ENCODE measurements at places on chromosomes 1 and 21. TPM values are rescaled to one million over a fixed set of nuclear protein-coding genes. Genes with fewer than 3 reads are reported as not detected.

TTC24 gene
- not detected for polyA plus RNA-seq

S100A4 gene
- polyA plus RNA-seq: 204 TPM

SRP9 gene
- polyA plus RNA-seq: 307 TPM

BGLAP gene
- 1.7 TPM for polyA plus RNA-seq

DEGS1 gene
- 32.5 TPM for polyA plus RNA-seq

CENPF gene
- polyA plus RNA-seq: 0.39 TPM

TMEM50B gene
- polyA plus RNA-seq: 63.7 TPM

PPIAL4G gene
- not detected for polyA plus RNA-seq

NIBAN1 gene
- 2.6 TPM for polyA plus RNA-seq

IL19 gene
- 0.41 TPM for polyA plus RNA-seq

LIPI gene
- not detected for polyA plus RNA-seq

TMCC2 gene
- 3.5 TPM for polyA plus RNA-seq

S100A7 gene
- not detected for polyA plus RNA-seq

DPH2 gene
- polyA plus RNA-seq: 15.9 TPM

ETV3 gene
- polyA plus RNA-seq: 3.5 TPM

ATAD3A gene
- polyA plus RNA-seq: 17.5 TPM
